PC-3 (cell line): ENCODE measurements at places on chromosomes 5 and 9. TPM values are rescaled to one million over a fixed set of nuclear protein-coding genes. Genes with fewer than 3 reads are reported as not detected.

- no peak overlapping the region for H3K4me3 ChIP-seq
- DNase-seq, result no peak
- no peaks in the 10 kb centered on the region for H3K36me3 ChIP-seq
- H3K4me1 ChIP-seq, result no peaks in the 10 kb centered on the region
Measured at GRCh38 chr5:108523360-108523759, 141.5 kb upstream of the FBXL17 start.

DNA sequence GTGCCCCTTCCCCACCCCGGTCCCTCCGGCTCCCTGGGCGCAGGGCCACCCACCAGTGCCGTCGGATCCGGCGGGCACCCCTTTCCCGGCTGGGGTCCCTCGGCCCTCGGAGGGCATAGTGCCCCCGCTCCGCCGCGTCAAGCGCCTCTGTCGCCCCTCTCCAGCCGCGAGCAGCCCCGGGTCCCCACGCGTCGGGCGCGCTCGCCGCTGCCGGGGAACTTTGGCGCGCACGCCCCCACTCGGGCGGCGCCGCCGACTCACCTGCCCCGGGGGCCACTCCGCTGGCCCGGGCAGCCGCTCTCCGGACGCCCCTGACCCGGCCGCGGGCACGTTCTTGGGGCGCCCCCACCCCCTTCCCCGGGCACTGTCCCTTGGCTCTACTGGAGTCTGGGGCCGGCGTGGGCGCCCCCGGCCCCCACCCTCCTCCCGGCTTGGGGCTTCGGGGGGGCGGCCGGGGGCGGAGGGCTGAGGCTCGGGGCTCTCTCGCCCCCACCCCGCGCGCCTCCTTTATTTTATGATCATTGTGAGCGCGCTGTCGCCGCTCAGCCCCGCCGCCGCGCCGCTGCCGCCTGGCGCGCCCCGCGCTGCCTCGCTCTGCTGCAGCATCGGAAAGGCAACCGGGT lies 1.1 kb upstream of the FAM78A start:
- no peaks in the 10 kb centered on the region for H3K4me1 ChIP-seq
- no peak for DNase-seq
- no peak overlapping the region for H3K27ac ChIP-seq

DNA sequence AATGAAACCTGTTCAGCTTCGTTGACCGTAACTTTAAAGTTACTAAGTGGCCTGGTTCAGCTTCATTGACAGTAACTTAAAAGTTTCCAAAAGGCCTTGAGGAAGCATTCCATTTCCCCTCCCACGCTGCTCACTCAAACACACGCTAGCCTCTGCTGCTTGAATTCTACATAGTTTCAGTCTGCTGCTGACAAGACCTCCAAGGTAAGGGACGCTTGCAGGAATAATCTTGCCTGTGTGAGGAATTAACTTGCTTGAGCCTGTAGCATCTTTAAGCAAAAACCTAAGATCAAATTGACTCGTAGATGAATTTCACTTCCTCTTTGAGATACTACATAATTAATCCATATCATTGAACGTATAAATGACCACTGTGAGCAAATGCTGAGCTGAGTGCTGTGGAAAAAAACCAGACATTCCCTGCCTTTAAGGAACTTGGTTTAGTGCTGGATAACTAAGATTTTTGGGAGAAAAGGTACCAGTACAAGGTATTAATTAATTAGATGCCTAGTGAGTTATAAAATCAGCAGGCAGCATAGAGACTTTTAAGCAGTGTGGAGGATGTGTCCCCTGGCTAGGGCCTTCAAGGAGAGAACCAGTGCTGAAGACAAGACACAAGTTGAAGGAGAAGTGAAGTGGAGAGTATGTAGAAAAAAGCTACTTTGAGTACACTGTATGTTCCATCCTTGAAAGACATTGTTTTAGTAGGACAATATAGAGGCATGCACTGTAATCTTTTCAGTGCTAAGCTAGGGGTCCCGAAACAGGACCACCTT lies 39.2 kb downstream of the GRAMD2B start:
- peaks cover 3% of the 10 kb centered on the region; the same call in 1 of the 2 replicates for H3K36me3 ChIP-seq
- no peak overlapping the region for H3K27ac ChIP-seq
- no peaks in the 10 kb centered on the region for H3K4me1 ChIP-seq

GRCh38 chr9:99948896-99949295 lies 42.4 kb downstream of the STX17 start:
- H3K27me3 ChIP-seq, result no peaks in the 10 kb centered on the region
- H3K4me3 ChIP-seq, result no peak overlapping the region

DNA sequence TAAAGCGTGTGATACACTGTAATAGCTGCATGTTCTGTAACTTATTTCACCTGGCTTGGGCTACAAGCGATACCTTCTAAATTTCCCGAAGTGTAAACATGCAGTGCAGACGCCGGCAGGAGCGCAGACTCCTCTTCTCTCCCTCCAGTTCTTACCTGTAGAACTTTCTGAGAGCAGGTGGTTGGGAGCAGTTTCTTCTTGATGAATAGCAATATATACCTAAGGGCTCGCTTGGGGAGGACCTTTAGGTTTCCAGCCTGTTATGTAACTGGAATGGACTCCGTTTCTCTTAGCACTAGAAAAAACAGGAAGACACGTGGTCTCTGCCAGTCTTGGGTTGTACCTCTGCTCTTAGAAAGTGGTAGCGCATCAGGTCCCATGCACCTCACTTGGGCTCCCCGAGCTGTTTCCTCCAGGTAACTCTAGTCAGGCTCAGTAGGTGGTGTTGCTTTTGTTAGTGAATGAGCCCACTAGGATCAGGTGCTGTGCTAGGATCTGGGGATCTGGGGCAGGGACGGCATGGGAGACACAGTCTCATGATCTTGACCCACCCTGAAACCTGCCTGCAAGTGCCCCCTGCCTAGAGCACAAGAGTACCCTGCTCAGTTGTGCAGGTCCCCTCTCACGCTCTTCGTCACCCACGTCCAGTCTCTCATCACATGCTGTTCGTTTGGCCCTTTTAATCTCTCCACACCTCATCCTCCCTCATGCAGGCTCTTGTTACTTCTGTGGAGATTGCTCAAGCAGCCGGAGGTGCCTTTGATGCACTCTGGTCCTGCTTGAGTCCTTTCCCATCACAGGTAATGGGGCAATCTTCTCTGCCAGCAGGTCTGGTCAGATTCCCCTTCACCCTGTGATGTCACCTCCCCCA lies 2.8 kb downstream of the TENT4A start:
- no peak for DNase-seq
- no peak overlapping the region for H3K27ac ChIP-seq
- no peaks in the 10 kb centered on the region for H3K27me3 ChIP-seq
- peak overlapping the region; percentile 87 for H3K4me3 ChIP-seq

- no peak for DNase-seq
- H3K4me3 ChIP-seq, result no peak overlapping the region
- no peaks in the 10 kb centered on the region for H3K27me3 ChIP-seq
- H3K36me3 ChIP-seq, result no peaks in the 10 kb centered on the region
- H3K4me1 ChIP-seq, result no peaks in the 10 kb centered on the region
Measured at GRCh38 chr9:129361196-129361595, 183.1 kb upstream of the IER5L start.

GPR151 gene
- not detected in 2 replicates for total RNA-seq
